ENCODE measurements at places on chromosomes 6 and 20.

DNA sequence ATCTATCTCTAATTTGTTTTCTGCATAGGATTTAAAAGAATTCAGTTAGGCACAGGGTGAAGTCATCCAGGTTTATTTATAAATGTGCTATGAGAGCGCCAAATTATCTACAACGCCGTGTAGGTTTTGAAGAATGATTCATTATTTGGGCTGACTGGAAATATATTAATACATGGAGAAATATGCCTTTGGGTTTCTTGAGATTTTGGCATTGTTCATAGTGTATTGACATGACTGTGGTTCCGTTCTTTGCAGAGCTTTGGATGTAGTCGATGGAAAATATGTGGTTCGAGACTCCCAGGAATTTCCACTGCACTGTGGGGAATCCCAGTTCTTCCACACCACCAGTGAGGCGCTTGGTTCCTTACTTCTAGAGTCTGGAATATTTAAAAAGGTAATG is 90.9 kb downstream of the CRYBG1 start:
- no peak for DNase-seq

DNA sequence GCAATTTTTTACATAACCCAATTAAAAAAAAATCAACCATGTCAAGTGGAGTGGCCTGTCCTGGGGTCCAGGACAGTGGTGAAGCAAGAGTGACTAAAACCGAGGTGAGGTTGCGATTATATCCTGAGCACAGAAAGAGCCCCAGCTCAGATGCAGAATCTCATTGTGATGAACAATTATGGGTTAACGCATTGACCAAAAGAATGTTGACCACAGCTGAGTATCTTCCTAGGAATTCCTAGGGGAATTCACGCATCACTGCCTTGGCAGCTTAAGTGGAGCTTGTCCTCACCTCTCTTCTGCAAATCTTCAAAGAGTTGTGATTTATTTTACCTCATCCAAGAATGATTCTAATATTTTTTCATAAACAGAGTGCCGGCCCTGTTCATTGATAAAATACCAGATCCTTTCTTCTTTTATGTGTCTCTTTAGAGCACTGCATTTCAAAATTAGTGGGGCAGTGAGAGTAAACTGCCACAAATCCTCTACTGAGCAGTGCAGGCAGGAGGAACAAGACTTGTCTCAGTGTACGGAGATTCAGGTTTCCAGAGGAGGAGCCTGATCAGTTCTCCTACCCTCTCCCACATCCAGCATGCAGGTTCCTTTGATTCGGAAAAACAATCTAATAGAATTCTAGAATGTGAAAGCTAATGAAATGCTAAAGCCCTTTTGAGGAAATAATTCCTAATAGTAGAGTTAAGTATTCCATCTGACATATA is 60.1 kb upstream of the ZNF184 start:
- DNase-seq: no peak

- DNase-seq: no peak
Observed at GRCh38 chr6:47256361-47256760, 53.3 kb downstream of the TNFRSF21 start.

- DNase-seq: no peak
Observed at GRCh38 chr6:131134220-131134979, 867 bp upstream of the AKAP7 start.

DNA sequence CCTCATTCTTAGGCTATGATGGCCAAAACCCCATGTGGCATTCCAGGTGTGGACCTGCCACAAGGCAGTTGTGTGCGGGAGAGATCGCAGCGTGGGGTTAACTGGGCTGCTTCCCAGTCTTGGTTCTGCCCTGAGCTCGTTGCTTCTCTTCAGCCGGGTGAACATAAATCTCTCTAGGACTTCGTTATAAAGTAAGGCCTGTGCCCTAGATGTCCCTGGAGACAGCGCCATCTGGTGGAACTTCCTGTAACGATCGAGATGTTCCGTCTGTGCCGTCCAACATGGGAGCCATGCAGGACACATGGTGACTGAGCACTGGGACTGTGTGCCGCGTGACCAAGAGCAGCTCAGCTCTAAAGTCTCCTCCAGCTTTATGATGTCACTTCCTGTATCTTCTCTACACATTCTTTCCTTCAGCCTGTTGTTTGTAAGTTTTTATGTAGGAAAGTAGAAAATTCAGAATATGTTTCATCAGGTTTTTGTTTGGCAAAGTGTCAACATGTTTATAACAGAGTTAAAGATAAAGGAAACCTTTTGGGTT is 26.8 kb upstream of the RPP40 start:
- peak; percentile 81 for DNase-seq

DNA sequence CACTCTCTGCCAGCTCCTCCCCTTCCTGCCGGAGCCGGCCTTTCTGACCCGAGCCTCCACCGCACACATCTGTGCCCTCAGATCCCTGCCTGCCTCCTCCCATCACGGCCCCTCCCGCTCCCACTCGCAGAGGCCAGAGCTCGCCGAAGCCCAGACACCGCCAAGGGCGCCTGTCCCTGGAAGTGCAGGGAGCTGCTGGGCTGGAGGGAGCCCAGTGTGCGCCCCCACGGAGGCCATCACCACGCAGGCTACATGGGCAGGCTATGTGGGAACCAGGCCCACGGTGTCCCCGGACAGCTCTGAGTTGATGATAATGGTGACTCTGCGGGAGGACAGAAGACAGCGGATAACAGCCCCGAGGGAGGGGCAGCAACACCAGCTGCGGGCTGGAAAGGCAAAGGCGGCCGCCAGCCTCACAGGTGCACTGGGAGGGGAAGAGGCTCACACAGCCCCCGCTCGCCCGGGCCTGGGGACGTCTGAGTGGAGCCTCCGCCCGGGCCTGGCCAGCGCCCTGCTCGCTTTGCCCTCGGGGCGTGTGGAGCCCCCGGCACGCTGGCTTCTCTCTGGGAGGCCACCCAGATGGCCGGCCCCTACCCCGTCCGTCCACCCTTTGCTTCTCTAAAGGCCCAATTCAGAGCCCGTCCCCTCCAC is 154.9 kb downstream of the DLL1 start:
- DNase-seq: no peak

DNA sequence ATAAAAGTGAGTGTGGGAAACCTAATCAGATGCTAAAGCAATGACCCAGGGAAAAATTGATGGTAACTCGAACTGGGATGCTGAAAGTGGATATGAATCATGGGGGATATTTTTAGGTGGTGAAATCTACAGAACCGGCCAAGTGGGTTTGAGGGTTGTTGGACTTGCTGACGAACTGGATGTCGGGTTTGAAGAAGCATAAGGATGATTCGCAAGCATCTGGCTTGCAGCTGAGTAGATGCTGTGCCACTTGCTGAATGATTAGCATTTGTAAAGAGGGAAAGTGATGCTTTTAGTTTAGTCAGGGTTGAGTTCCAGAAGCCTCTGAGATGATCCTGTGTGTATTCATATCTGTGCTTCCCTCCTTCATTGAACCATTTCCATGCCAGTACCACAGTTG is 54.9 kb downstream of the UBR2 start:
- no peak for DNase-seq

- no peak for DNase-seq
Observed at GRCh38 chr6:84549917-84550316, 214.5 kb downstream of the TBX18 start.

- no peak for DNase-seq
Observed at GRCh38 chr6:137933696-137934095, 66.6 kb downstream of the TNFAIP3 start.

GRCh38 chr20:25867776-25868649 is 171.4 kb upstream of the ZNF337 start:
- no peak for DNase-seq

- DNase-seq: no peak
Observed at GRCh38 chr6:29656157-29656556, 735 bp upstream of the MOG start.

GRCh38 chr6:164168595-164168994 is 754.1 kb downstream of the QKI start:
- DNase-seq: no peak

DNA sequence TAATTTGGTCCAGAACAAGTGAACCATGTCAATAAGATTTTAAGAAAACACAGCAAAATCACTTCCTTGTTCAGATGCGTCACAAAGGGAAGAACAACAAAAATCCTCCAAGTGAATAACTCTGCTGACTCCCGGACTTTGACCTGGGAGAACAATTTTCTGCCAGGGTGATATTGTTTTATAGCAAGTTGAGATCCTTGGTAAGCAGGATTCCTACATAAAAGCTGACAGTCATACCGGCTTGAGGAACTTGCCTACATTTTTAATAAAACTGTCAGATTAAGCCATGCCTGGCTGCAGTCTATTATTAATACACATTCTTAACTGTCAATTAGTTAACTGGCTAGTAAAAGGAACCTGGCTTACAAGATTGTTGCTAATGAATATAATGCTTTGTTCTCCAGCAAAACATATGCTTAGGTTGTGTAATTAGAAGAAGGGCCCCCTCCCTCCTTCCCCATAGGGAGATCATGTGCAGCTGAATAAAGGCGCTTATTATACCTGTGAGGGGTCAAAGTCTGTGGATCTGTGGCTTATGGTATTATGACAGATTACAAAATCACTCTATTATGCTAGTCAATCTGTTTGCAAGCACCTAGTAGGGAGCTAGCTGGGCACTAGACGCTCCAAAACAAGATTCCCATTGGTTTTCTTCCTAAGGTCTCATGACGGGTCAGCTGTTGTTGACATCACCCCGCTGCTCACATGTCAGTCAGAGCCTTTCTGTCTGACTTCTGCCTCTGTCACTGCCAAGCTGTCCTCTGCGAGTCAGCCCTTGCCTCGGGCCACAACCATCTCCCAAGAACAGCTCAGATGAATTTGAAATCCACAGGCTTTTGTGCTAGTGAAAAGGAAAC is 44.6 kb upstream of the SEC63 start:
- no peak for DNase-seq

DNA sequence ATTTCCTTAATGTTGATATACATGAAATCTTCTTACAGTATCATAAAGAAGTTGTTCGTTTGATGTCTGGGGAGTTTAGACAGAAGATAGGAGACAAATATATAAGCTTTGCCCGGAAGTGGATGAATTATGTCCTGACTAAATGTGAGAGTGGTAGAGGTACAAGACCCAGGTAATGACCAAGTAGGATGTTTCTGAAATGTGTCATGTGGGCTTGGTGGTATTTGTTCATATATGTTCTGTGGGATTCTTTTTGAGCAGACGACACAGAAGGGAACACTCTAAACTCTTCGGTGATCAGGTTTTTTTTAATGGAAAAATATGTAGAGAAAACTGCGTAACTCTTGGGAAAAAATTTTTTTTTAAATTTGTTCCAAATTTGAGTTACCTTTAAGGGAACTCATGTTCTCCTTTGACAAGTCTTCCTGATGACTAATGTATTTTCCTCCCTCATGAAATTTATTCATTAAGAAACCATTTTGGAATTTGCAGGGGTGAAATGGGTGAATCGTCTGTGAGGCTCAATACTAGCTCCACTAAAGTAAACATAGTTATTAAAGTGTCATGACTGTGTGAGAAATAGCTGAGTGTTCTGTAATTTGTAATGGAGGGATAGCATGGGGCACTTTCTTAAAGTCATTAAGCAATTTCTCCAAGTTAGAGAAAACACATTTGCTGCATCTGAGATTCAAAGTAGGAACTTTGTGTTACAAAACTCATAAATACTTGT is 100.6 kb downstream of the MAP3K4 start:
- DNase-seq: no peak

DNA sequence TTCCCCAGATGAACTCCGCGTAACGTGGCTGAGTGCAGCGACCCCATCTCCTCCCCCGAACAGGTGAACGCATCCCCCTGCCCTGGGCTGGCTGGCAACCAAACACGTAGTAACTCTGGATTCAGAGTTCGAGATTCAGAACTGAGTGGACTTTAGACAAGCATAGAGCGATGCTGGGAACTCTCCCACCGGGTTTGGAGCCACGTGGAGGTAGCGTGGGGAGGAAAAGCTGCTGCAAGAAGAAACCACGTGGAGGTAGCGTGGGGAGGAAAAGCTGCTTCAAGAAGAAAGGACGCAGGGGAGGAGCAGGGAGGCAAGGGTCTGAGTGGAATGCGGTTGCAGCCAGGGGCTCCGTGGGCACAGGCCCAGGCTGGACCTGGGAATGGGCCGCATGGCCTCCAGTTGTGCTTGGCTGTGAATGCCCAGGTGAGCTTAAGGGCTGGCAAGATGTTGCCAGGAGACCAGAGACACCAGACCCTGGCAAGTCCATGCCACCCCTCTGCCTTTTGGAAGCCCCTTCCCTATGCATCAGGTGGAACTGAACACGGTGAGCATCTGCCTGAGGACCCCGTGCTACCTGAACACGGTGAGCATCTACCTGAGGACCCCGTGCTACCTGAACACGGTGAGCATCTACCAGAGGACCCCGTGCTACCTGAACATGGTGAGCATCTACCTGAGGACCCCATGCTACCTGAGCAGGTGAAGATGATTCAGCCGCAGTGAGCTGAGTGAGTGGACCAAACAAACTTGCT is 118.0 kb upstream of the FRMD1 start:
- no peak for DNase-seq

DNA sequence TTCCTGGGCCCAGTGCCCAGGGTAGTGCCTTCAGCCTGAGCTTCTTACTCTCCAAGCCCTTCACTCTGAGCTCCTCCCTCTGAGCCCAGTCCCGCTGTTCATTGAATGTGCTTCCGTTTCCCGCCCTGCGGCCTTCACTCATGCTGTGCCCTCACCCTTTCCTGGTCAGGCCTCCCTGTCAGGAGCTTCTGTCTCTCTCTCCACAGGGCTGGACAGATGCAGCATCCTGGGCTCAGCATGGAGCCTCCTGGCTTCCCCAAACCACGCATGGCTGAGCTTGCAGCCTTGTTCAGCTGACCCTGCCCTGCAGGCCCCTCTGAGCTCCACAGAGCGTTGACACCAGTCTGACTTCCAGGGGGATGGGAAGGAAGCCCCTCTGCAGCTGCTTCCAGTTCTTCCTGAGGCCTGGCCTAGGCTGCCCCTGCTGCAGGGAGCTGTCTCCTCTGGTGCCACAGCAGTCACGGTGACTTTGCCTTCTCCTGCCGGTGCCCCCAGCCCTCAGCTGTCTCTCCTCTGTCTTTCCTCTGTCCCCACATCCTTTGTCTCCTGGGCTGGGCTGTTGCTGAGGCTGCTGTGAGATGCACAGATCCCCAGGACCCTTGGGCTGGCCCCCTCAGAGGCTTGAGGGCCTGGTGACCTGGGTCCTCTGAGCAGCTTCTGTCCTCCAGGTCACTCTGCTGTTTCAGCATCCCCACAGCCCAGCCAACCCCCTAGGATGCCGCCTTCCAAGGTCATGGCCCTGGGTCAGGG is 7.9 kb upstream of the MYT1 start:
- DNase-seq: no peak

DNA sequence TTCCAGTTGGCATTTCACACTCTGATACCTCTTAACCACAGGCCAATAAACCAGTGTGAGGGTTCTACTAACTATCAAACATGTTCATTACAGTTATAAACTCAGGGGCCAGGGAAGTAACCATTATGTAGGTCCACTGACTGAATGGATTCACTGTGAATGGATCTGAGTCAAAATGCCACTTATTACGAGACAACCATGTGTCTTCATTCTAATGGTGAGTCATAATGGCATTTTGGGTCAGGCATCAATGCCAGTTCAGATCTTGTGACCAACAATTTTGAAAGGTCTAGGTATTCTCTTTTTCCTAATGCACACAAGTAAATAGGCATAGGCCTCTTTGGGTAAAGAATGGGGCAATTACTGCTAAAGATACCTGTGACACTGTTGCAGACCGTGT is 112.2 kb upstream of the HEY2 start:
- DNase-seq: no peak
